Endothelial cell of umbilical vein (primary cell): ENCODE measurements at places on chromosomes 7 and 10. TPM values are rescaled to one million over a fixed set of nuclear protein-coding genes. Genes with fewer than 3 reads are reported as not detected.

GRCh38 chr7:70573071-70573661 is 558.8 kb upstream of the GALNT17 start:
- DNase-seq = no peak

MACC1 gene
- not detected in 2 replicates for polyA plus RNA-seq

DNA sequence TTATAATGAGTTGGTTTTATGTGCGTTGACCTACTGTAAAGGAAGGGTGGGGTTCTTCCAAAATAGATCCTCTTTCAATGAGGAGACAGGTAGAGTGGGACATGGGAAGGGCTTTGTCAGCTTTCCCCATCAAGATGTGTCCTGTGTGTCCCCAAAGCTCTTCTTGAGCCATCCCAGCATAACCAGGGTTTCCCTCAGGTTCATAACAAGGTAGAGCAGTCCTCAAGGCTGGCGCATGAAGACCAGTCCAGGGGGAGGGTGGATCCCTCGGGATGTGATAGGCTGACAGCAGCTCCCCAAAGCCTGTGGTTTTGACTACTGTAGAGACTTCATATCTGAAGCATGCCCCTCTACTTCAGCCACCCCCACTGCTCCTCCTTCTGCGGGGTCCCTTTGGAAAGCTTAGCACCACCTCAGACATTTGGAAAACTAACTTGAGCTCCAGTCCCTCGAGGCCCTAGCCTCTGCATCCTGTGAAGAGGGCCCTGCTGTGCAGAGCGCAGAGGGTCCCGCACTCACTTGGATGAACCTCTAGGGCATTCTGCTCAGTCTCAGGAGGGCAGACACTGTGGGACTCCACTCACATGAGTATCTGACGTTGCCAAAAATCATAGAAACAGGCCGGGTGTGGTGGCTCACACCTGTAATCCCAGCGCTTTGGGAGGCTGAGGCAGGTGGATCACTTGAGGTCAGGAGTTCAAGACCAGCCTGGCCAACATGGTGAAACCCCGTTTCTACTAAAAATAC is 1.1 kb upstream of the GIMAP8 start:
- DNase-seq = peak; percentile 14

GRCh38 chr7:128116740-128117139 is 85.5 kb upstream of the LRRC4 start:
- DNase-seq = no peak

- no peak for DNase-seq
These were observed 55.1 kb upstream of the ITGB8 start for GRCh38 chr7:20275637-20276036.
